Islet precursor cell (in vitro differentiated cells): ENCODE measurements at places on chromosomes 11 and 22.

GRCh38 chr22:50060441-50061140 is 2.5 kb upstream of the TTLL8 start:
- no peak for DNase-seq

DNA sequence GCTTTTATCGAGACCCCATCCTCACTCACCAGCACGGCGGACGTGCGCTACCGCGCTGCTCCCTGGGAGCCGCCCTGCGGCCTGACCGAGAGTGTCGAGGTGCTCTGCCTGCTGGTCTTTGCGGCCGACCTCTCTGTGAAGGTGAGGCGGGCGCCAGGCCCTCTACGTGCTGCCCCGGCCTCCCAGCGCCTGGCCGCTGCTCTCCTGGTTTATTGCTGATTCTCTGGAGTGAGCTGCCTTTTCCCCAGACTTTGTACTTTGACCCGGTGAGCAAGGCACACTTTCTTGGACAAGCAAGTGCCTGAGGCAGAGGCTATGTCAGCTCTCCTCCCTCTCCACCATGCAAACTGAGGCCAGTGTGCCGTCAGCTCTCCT is 6.5 kb downstream of the TPCN2 start:
- no peak for DNase-seq

GRCh38 chr22:35549328-35549727 is 8.7 kb downstream of the RASD2 start:
- no peak for DNase-seq

DNA sequence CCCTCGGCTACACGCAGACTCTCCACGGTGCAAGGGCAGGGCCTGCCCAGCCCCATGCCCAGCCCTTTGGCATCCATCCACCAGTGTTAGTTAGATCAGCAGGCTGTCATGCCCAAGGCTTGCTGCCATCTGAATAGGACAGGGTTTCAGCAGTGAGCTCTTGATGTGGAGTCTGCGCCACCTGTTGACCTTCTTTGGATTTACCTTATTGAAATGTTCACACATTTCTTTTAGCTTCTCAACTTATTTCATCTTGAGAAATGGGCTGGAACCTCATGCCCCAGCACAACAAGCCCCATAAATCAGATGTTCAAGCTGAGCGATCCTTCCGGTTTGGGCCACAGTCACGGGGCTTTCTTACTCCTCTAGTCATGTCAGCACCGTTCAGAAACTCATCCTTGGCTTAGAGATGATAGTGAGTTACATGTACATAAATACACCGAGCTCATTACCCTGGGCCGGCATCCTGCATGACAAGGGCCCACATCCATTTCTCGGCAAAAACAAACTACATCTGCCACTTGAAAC is 61.7 kb downstream of the PARVB start:
- DNase-seq, result no peak

DNA sequence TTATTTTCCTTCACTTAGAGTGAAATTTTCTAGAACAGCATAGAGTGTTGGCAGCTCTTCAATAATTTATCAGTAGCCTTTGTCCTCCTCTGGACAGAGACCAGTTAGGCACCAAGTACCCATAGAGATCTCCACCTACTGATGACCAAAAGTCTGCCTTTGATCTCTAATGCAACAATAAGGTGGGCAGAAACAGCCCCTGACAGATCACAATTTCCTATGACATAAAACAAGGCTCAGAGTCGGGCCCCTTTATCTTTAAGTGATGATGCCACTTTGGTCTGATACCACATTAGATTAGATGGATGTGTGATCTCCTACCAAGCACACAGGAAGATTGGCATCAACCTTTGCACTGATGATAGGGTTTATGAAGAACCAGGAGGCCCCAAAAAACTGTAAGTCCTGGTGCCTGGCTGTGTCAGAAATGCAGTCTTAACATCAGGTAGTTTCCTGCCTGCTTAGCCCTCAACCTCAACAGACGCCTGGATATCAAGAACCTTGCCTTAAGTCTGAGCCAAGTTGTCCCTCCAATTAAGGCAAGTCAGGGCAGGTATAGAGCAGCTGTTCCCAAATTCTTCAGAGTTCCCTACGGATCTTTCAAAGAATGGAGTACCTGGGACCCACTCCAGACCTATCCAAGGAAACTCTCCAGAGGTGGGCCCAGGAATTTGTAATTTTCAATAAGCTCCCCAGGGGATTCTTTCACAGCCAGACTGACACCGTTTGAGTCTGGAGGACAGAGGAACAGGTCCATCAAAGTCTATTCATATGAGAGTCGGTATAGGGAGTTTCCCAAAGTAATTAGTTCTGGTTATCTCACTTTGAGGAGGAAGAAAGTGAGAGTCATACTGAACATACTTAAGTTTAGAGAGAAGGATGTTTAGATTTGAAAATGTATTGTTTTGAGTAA is 30.6 kb upstream of the TMPRSS4 start:
- peak; percentile 35 for DNase-seq

DNA sequence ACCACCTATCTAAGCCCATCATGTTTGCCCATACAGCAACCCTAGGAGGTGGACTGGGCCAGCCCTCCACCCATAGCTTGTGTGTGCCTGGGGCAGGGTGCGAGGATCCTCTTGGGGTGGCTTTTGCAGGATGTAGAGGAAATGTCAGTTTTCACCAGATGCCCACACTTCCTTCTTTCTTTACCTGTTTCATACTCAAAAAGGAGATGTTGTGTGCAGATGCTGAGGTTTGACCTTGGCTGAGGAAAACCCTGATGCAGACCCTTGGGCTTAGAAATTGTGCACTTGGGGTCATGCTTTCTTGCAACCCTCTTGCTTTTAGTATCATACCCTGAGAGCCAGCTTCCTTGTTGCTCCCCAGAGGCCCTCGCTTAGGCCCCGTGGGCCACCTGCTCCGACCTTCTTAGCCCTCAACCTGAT is 2.2 kb downstream of the HTR3A start:
- no peak for DNase-seq

GRCh38 chr22:41028841-41029240 is 63.6 kb upstream of the EP300 start:
- no peak for DNase-seq

- DNase-seq, result no peak
Measured at GRCh38 chr11:69027704-69028372, 14.8 kb upstream of the MRGPRF start.

DNA sequence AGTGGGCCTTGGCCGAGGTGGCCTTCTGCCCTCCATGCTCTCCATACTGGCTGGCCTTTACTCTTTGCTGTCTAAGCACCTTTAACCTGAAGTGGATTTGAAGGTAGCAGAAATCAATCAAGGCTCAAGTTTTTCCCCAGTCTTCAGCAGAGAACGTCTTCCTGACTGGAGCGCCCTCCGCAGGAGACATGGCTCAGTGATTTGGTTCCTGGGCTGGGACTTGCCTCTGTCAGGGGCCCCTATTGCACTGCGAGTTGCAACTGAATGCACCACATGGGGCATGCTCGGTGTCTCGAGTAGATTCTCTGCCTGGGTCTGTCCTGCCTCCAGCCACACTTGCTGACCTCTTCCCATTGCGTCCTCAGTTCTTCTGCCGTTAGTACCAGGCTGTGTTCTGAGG is 79.6 kb downstream of the BMAL1 start:
- no peak for DNase-seq

DNA sequence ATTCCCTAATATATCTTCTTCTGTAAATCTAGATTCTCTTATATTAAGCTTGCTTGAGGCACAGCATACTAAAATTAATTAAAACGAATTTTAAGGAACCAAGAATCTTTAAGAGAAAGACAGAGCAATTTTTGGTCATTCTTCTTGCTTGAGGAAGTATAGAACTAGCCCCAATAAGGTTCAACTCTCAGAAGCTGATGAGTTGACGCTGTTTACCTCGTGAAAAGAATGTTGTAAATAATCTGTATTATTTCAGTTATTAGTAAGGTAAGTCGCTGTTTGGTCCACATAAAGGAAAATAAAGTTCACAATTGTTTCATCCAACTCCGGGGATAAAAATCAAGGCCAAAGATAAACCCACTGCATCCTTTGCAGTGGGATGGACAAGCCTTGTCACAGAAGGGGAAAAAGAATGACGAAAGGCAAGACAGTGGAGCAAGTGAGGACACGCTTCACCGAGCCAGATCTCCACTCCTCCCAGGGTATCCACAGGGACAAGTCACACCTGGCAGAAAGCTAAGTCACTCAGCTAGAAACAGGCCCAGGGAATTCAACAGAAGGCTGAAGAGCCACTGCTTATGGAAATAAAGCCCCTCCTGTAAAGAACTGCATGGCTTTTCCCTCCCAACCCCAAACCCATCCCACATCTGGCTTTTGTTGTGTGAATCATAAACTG is 752 bp downstream of the POU2AF1 start:
- no peak for DNase-seq

- DNase-seq, result peak; percentile 74
Measured at GRCh38 chr11:75627906-75628668, 40.8 kb downstream of the MAP6 start.

- DNase-seq, result peak; percentile 84
Measured at GRCh38 chr11:66363805-66364535, 7.6 kb downstream of the SLC29A2 start.

DNA sequence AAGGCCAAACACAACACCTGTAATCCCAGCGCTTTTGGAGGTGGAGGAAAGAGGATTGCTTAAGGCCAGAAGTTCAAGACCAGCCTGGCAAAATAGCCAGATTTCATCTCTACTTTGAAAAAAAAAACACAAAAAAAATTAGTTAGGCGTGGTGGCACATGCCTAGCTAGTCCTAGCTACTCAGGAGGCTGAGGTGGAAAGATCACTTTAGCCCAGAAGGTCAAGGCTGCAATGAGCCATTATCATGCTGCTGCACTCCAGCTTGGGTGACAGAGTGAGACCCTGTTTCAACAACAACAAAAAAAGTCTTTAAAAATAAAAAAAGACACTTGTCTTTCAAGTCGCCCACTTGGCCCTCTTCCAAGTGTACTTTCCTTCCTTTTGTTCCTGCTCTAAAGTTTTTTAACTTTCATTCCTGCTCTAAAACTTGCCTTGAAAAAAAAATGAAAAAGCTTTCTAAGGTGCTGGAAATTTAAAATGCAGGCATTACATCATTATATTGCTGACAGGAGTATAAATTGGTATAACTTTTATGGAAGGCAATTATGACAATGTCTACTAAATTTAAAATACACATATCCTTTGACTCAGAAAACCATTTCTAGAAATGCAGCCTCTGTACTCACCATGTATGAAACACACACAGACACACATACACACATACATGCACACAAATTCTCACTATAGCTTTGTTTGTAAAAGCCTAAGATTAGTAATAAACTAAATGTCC is 12.7 kb downstream of the LIPT2 start:
- DNase-seq, result no peak

GRCh38 chr11:103530257-103530656 is 421.0 kb downstream of the DYNC2H1 start:
- no peak for DNase-seq

DNA sequence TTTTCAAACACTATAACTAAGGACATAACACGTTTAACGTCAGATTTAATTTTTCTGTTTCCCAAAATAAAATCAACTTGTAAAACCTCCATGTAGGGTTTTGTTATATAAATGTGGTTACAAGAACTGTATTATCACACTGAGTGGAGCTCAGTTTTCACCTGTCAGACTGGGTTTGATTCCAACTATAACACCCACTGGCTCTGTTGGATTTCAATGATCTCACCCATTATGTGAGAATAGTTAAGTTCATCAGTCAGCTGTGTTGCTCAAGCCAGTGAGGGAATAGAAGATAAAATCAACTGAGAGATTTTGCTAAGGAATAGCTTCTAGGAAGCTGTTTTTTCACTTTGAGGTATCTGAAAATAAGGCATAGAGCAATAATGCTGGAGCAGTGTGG is 5.1 kb upstream of the OR52R1 start:
- no peak for DNase-seq

- DNase-seq, result no peak
Measured at GRCh38 chr11:71551711-71552110, 3.5 kb downstream of the KRTAP5-9 start.

DNA sequence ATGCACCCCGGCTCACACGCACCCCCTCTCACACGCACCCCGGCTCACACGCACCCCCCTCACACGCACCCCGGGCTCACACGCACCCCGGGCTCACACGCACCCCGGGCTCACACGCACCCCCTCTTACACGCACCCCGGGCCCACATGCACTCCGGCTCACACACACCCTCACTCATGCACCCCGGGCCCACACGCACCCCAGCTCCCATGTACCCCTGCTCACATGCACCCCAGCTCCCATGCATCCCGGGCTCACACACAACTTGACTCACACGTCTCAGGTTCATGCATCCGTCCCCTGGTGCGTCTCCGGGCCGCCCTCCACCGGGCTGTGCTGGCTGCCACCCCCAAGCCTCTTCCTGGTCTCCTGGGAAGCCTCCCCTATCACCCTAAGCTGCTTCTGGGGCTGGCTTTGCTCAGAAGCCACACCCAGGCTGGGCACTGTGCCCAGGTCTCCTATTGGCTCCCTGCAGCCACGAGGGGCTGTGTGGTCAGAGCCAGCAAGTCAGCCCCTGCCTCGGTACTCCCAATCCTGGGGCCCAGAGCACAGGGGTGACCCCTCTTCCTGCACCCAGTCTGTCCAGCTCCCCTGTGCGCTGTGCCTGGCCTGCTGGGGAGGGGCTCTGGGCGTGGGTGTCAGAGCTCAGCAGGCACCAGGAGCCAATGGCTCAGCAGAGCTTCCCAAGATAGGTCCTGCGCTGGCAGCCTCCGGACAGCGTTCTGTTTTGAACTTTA is 16.9 kb downstream of the TSPAN4 start:
- DNase-seq, result no peak

DNA sequence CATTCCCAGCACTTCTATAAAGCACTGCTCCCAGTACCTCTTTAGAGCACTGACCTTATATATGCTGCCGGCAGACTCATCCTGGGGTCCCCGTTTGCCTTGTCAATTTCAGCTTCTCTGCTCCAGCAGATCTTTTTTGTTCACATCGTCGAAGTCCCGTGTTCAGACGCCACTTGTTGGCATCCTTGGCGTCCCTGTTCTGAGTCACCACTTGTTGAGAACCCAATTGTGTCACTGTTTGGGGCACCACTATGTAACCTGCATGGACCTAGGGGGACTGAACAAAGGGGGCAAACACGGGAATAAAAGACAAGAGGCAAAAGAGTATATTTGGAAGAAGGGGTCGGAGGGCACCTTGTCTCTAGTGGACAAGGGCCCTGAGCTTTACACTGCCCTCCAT is 25.5 kb downstream of the OR10A6 start:
- DNase-seq, result no peak

GRCh38 chr11:118998388-118998717 is 415 bp downstream of the CENATAC start:
- peak; percentile 60 for DNase-seq

- DNase-seq, result no peak
Measured at GRCh38 chr11:65303555-65303954, 11.1 kb upstream of the CDC42EP2 start.

DNA sequence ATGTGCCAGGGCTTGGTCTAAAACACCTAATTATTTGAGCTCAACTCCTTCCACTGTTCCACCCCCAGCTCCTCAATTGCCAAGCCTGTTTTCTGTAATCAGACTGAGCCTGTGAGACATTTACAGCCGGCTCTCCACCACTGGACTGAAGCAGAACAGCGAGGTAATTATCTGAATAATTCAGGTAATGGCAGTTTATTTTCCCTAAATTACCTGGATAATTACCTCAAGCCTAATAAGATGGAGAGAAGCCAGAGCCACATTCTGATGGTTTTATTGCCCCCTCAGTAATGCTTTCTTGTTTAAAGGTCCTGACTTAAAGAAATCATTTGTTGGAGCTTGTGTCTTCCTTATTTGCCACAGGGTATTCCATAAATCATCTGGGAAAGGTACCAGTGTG is 64.2 kb downstream of the FZD4 start:
- DNase-seq, result peak; percentile 91

GRCh38 chr11:14645985-14646900 is 2.6 kb downstream of the PDE3B start:
- DNase-seq, result no peak

GRCh38 chr11:63738720-63739360 is 29.7 kb downstream of the ZFTA start:
- peak; percentile 71 for DNase-seq
